Thoracic aorta (tissue), 2 donors: ENCODE measurements at places on chromosomes 12 and 14. TPM values are rescaled to one million over a fixed set of nuclear protein-coding genes. Genes with fewer than 3 reads are reported as not detected.

DDIT3 gene
- total RNA-seq: 39.6 TPM

NOVA1 gene
- 11.0 TPM for total RNA-seq

ARHGEF25 gene
- total RNA-seq: 73.8 TPM

ZNF84 gene
- 39.4 TPM for total RNA-seq

PAPLN gene
- total RNA-seq: 10.2 TPM

ZC3H10 gene
- total RNA-seq: 4.1 TPM

KCNA1 gene
- total RNA-seq: not detected

HHIPL1 gene
- 10.0 TPM for total RNA-seq

DHH gene
- total RNA-seq: 1.2 TPM

ARHGEF40 gene
- 61.7 TPM for total RNA-seq

NEUROD4 gene
- not detected for total RNA-seq

OR11G2 gene
- not detected for total RNA-seq

ST8SIA1 gene
- 6.9 TPM for total RNA-seq

TSPAN19 gene
- total RNA-seq: not detected

KIF5A gene
- 0.81 TPM for total RNA-seq

AQP2 gene
- total RNA-seq: not detected

RND1 gene
- 1.8 TPM for total RNA-seq

HOXC11 gene
- total RNA-seq: not detected

TMEM121 gene
- 2.6 TPM for total RNA-seq

ZNF705A gene
- not detected for total RNA-seq

TTC8 gene
- 34.1 TPM for total RNA-seq

C1S gene
- total RNA-seq: 715 TPM

UNG gene
- total RNA-seq: 9.1 TPM

WNT5B gene
- 3.1 TPM for total RNA-seq

CLEC4D gene
- total RNA-seq: 0.63 TPM

TBC1D30 gene
- 7.6 TPM for total RNA-seq

KRT79 gene
- total RNA-seq: not detected

OR4K13 gene
- total RNA-seq: not detected

KRT71 gene
- not detected for total RNA-seq

HNF1A gene
- total RNA-seq: not detected

PMEL gene
- 0.99 TPM for total RNA-seq

AQP6 gene
- not detected for total RNA-seq

GZMH gene
- total RNA-seq: 14.7 TPM

STON2 gene
- total RNA-seq: 8.1 TPM

TAS2R50 gene
- total RNA-seq: 1.5 TPM

NPFF gene
- 9.1 TPM for total RNA-seq

PFKM gene
- total RNA-seq: 50.1 TPM

LMO3 gene
- total RNA-seq: 45.4 TPM

FAM181A gene
- total RNA-seq: not detected

PLCZ1 gene
- not detected for total RNA-seq

KCNK13 gene
- total RNA-seq: 0.14 TPM

SLC35E3 gene
- 14.1 TPM for total RNA-seq

FAM90A1 gene
- not detected for total RNA-seq

IQSEC3 gene
- total RNA-seq: 1.1 TPM

MAP3K9 gene
- 0.63 TPM for total RNA-seq

C12orf75 gene
- total RNA-seq: 80.4 TPM

SYT10 gene
- not detected for total RNA-seq

KLHL33 gene
- total RNA-seq: 0.42 TPM

GDF3 gene
- not detected for total RNA-seq

RESF1 gene
- 112 TPM for total RNA-seq

SYNDIG1L gene
- 3.1 TPM for total RNA-seq

ALDH1L2 gene
- 21.1 TPM for total RNA-seq

EEA1 gene
- total RNA-seq: 40.1 TPM

ADSS1 gene
- total RNA-seq: 87.3 TPM

NAB2 gene
- total RNA-seq: 39.3 TPM

MANSC1 gene
- 38.1 TPM for total RNA-seq

SRGAP1 gene
- total RNA-seq: 7.9 TPM

LRRK2 gene
- 32.0 TPM for total RNA-seq

HOXC4 gene
- total RNA-seq: not detected
